AG04449 (cell line): ENCODE measurements at places on chromosomes 7 and 10.
A peak's percentile ranks its signal among the peaks of the same experiment; 100 is the strongest.

GRCh38 chr7:18638594-18639452, 143.3 kb downstream of the HDAC9 start:
- DNase-seq: no peak

- peak; percentile 23 for DNase-seq
Measured at GRCh38 chr10:113381981-113382509, 170.8 kb upstream of the HABP2 start.

GRCh38 chr10:6701289-6701688, 121.2 kb upstream of the PRKCQ start:
- DNase-seq: no peak

GRCh38 chr7:52017802-52018679, 701.4 kb upstream of the COBL start:
- no peak for DNase-seq

GRCh38 chr10:110637558-110638053, 6.5 kb upstream of the RBM20 start:
- no peak for DNase-seq

GRCh38 chr7:127447326-127447945, 54.9 kb upstream of the ZNF800 start:
- DNase-seq: no peak

GRCh38 chr10:7861509-7862120, 43.3 kb downstream of the TAF3 start:
- DNase-seq: no peak

- no peak for DNase-seq
Measured at GRCh38 chr7:152185558-152185957, 160.1 kb downstream of the GALNT11 start.

DNA sequence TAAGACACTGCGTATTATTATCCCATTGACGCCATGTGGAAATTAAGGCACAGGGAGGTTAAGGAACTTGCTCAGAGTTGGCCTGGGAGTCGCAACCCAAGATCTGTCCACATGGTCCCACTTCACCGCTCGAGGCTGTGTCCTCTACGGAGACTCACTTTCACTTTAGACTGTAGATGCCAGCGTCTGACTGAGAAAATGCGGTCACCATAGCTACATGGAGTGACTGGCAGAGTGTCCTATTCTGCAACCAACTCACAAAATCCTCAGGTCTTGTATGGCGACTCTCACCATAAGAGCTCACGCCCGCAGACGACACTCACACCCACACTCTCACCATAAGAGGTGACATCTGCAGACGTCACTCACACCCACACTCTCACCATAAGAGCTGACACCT, 257.9 kb downstream of the PTPRN2 start:
- no peak for DNase-seq

DNA sequence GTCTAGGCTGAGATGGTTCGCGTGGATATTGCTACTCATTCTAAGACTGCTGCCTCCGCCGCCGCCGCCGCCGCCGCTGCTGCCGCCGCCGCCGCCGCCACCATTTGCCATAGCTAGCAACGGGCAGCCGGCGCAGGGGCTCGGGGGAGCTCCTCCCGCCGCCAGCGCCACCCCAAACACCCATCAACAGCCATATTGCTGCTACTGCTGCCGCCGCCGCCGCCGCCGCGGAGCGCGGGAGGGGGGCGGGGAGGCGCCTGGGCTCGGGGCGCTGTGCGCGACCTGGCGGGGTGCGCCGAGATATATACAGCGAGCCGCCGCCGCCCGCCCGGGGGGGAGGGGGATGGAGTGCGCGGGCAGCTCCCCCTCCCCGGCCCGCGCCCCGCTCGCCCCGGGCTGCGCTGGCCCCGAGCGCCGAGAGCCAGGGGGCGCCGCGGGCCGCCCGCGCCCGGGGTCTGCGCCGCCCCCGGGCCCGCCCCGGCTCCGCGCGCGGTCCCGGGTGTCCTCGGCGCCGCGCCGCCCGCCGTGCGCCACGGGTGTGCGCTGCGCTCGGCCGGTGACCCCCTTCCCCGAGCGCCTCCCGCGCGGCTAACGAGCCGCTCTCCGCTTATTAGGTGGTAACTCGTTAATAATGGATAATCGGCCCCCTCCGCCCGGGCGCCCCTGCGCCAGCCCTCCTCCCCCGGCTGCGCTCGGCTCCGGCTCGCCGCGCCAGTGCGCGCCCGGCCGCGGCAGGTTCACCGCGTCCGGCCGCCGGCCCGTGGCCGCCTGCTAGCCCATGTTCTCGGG, at the start of gene KCNMA1:
Gene KCNMA1, minus strand, starts transcription at position 277 of the 789 bp plus-strand sequence.
- DNase-seq: no peak

DNA sequence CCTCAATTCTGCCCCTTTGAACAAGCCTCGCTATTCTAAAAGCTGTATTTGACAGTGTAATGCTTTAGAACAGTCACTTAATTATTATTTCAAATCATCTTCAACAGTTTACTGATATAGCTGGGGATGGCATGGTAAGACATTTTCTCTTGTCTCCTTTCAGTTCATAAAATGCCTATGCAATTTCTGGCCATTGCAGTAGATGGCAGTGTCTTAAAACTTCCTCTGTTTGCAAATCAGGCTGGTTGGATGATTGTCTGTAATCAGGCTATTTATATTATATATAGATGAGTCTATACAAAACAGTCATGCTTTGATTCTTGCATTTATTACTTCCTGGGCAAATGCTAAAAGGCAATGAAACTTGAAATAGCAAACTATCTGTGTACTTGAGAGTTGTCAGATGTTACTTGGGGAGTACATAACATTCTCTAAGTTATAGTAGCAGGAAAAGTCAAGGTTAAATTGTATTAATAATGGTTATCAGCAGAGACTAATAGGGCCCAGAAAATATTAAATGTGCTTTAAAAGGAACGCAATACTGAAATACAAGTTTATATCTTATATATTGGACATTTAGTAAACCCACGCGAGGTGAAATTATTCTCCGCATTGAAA, 55.5 kb upstream of the LHFPL3 start:
- DNase-seq: peak; percentile 10

- no peak for DNase-seq
Measured at GRCh38 chr10:84743483-84743882, 415.1 kb downstream of the CCSER2 start.

DNA sequence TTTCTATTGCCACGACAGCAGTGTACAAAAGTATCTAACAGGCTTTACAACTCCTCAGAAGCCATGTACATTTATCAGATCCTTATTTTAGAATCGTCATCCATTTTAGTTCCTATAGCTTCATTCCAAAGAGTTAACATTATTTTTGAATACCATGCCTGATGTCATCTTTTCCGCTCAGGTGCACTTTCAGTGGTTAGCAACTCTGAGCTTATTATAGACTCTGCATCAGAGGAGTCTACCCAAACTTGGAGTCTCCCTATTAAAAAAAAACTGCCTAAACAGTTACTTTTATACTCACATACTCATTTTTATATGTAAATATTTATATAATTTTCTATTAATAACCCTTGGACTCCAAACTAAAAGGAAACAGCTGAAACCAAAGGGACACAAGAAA, 31.6 kb upstream of the PRSS37 start:
- no peak for DNase-seq

- DNase-seq: no peak
Measured at GRCh38 chr7:84249656-84250055, 55.1 kb upstream of the SEMA3A start.

DNA sequence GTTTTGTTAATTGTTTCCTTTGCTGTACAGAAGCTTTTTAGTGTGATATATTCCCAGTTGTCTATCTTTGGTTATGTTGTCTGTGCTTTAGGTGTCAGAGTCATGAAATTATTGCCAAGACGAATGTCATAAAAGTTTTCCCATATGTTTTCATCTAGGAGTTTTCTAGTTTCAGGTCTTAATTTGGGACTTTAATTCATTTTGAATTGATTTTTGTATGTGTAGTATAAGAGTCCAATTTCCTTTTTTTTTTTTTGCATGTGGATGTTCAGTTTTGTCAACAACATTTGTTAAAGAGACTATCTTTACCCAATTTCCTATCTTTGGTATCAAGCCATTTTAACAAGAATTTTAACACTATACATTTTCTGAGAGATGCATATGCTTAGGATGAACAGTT, 432.2 kb downstream of the CNTNAP2 start:
- DNase-seq: no peak

GRCh38 chr10:52314822-52315552, 906 bp downstream of the DKK1 start:
- DNase-seq: no peak

- no peak for DNase-seq
Measured at GRCh38 chr10:79349072-79349491, 1.8 kb downstream of the PPIF start.
